ENCODE measurements at places on chromosomes 2 and 18.

DNA sequence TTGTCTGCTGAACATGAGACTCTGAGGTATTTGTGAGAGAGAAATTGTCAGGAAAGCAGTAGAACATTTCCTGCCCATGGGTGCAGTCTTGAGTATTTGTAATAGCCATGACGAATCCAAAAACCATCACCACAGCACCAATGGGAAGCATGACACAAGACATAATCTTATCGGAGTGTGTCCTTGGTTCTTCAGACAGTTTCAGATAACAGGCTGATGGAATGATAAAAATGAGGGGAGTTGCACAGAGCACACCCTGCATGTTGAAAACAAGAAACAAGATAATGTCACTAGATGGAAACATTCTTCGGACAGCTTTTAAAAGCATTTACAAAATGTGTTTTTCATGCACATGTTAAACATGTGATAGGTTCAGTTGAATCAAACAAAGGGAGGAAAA is 56.9 kb downstream of the SLC38A11 start:
- no peak for DNase-seq

GRCh38 chr2:142875010-142875409 is 2.5 kb upstream of the KYNU start:
- no peak for DNase-seq

GRCh38 chr2:54840559-54841468 is 117.4 kb downstream of the EML6 start:
- DNase-seq: no peak

DNA sequence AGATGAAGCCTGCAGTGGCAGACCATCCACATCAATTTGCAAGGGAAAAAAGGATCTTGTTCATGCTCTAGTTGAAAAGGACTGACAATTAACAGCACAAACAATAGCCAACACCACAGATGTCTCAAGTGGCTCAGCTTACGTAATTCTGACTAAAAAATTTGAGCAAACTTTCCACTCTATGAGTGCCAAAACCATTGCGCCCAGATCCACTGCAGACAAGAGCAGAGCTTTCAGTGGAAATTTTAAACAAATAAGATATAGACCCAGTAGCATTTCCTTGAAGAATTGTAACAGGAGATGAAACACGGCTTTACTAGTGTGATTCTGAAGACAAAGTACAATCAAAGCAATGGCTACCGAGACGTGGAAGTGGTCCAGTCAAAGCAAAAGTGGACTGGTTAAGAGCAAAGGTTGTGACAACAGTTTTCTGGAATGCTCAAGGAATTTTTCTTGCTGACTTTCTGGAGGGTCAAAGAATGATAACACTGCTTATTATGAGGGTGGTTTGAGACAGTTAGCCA is 12.0 kb upstream of the ZNF396 start:
- no peak for DNase-seq

DNA sequence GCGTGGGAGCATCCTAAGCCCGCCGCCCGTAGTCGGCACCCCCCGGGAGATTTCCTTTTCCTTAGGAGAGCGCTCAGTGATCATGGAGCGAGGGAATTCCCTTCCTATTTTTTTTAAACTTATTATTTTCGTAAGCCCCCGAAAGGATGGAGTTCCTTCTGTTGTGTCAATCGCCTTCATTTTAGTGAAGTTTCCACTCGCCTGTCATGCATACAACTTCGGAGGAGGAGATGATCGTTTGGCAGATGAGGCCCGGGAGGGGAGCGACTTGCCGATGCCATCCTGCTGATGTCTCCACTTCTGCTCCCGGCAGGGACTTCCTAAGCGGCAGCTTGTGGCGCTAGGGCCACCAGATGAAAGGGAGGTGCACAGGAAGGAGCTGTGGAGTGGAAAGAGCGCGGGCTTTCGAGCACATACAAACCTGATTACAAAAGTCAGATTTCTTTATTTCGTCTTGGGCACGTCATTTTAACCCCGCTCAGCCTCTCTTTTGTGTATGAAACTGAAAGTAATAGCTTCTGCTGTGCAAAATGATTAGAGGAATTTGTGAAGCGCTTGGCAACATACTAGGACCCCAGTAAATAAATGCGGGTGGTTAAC is at the start of gene ADGRF3:
TSS of gene ADGRF3 (minus strand) at position 336 of the 600 bp plus-strand sequence. CDS start 555 bp downstream, outside the sequence.
- peak; percentile 62 for DNase-seq

DNA sequence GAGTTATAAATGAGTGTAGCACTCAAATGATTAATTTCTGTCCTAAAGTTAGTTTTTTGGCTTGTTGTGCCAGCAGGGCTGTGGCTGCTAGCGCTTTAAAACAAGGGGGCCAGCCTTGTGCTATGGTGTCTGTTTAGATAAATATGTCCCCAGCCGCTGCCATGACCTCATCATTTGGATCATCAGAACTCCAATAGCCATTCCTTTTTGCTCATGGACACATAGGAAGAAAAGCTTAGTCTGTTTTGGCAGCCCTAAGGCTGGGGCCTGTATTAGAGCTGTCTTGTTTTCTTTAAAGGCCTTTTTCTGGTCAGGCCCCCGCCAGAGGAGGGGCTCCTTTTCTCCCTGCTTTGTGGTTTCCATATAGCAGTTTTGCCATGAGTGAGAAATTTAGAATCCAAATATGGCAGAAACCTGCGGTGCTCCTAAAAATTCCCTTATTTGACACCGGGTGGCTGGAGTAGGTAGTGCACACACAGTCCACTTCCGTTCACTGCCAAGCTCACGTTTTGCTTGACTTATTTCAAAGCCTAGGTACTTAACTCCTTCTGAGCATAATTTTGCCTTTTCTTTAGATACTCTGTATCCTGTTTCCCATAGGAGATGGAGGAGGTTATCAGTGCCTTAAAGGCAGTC is 60.4 kb upstream of the SLC35G4 start:
- no peak for DNase-seq

- DNase-seq: no peak
These were observed 869.4 kb upstream of the ID2 start for GRCh38 chr2:7812231-7812995.

- DNase-seq: no peak
These were observed 212.7 kb upstream of the SLC14A2 start for GRCh38 chr18:45402485-45403056.

DNA sequence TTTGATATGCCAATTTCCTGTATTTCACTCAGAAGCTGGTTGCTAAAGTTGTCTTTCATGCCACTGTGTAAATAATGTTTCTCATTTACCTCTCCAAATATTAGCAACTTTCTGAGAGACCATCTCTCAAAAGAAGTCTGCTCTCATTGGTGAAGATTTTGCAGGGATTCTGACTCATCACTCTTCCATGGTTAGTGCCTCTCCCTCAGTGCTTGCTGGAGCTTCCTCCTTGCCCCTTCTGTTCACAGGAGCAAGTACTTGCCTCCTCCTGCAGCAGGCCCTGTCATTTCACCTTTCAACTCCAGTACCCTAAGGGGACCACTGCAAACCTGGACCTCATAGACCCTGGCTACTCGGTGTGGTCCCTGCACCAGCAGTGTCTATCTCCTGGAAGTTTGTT is 168.8 kb downstream of the ZNF385B start:
- no peak for DNase-seq

DNA sequence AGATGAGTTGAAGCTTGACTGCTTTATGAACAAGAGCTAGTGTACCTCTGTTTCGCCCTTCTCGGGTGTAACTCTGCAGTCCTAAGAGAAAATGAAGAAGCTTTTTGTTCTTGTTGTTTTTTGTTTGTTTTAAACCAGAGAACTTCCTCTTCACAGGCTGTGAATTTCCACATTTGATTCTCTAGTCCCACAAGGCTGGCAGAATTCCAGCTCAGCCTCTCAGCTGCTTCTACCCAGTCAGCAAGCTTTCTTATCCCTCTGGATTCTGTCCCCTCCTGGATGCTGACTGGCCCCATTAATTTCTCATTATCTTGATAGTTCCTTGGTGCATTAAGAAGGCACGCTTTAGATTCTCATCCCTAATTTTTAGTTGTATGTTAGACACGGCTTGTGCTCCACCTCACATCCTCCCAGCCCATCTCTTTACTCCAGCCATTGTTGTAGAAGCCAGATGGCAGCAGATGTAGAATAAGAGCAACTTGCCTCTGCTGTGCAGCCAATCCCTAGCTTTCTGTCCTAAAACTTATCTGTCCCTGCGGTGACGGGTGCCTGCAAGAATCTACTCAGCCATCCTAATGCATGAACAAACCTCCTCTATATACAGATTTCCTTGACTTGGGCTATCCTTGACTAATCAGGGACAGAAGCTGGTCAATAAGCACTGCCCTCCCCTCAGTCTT is 12.3 kb upstream of the RESP18 start:
- peak; percentile 91 for DNase-seq

DNA sequence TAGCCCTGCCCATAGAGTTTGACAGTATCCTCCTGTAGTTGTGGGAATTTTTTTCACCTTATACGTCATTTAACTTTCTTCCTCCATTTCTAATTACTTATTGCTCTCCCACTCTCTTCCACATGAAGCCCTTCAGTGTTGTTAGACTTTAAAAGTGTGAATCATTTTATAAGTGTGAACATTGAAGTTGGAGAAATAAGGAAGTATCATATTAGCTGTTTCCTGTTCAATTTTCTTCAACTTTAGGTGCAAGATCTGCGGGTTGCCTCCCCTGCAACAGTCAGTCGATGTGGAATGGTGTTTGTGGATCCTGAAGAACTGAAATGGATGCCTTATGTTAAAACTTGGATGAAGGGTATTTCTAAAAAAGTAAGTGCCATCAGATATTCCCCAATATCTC is 138.1 kb downstream of the DNAH6 start:
- DNase-seq: no peak

- no peak for DNase-seq
These were observed 2.9 kb downstream of the LRATD1 start for GRCh38 chr2:14635391-14635871.

DNA sequence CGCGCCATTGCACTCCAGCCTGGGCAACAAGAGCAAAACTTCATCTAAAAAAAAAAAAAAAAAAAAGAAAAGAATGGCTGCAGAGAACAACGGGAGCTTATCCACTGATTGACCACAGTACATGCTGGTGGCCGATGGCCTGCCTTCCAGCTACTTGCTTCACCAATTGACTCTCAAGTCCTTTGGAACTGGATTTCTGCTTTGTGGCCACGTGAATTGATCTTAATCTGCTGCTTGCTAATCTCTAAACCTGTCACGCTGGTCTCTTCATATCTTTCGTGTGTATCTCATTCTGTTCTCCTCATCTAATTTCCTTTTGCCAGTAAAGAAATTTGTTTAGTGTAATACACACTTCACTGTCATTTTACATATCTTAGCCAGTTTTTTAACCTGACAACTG is 512.5 kb upstream of the CNTNAP5 start:
- no peak for DNase-seq

DNA sequence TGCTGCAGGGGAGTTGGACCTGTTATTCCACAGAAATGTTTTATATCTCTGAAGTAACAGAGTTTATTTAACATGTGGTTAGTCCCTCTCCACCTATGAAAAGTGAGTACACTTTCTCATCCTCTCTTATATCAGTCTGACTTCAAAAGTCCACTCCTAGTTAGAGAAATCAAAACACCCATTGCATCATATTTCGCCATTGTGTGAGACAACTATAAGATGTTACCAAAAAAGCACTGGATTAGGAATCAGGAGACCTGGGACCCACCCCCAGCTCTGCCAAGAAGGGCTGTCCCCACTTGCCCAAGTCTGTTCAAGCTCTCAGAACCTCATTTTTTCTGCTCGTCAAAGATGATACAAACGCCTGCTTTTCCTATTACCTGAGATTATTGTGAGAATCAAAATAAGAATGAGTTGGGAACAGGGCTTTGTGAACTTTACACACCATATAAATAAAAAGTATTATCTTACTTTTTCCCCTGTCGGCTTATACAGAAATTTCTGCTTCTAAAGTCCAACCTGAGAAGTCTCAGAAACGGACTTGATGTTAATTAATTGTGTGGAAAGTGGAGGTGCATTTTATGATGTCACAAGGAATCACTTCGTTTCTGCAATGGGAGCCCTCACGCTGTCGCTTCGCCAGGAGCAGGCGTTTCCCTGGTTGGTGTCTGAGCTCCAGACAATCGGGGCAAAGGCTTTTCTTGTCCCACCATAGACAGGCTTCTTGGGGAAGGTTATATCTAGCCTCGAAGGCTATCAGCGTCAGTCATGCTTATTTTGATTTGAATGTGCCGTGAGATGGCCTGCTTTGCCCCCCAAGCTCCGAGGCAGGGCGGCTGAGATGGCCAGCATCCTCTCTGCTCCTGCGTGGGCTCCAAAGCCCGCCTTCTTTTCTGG is 89.6 kb upstream of the ZNF516 start:
- DNase-seq: no peak

DNA sequence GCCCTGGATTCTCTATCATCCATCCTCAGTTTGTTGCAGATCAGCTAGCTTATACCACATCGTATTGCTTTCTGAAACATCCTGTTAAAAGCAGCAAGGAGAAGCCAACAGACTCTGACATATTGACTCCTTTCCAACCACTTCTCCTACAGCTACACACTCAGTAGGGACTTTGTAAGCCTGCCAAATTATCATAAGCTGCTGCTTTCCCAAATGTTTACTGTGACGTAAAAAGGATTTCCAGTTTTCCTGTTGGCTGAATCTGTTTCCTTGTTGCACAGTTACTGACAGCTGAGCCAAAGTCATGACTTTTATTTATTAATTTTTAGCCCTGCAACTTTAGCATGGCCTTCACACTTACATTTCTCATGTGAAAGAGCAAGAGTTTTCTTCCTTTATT is 294.3 kb downstream of the KCNJ3 start:
- no peak for DNase-seq

DNA sequence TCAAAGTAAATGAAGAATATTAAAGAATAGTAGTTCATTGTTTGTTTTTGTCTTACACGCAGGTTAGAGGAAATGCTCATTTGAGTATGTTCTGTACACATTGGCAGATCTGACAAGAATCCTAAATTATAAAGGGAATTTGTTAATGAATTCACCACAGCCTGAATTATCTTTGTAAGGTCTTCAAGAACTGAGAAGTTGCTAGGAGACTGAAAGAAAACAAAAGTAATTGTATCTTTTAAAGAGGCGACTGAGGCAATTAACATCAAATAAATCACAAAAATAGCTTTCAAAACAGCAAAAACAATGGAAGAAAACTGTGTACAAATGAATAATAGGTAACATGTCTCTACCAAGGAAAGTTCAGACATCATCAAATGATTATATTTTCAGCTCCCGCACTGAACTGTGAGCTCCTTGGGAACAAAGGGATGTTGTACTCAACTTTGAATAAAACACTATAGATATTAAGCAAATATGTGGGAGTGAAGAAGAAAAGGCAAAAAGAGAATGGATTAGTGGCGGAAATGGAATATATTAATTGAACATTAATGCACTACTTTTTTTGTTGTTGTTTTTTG is 51.7 kb upstream of the ATIC start:
- no peak for DNase-seq

- DNase-seq: no peak
These were observed 25.3 kb upstream of the GCC2 start for GRCh38 chr2:108423502-108424251.

- DNase-seq: peak; percentile 70
These were observed 114.6 kb downstream of the DOCK10 start for GRCh38 chr2:224927646-224928173.

- DNase-seq: no peak
These were observed 294.6 kb upstream of the SESTD1 start for GRCh38 chr2:179559108-179559806.

DNA sequence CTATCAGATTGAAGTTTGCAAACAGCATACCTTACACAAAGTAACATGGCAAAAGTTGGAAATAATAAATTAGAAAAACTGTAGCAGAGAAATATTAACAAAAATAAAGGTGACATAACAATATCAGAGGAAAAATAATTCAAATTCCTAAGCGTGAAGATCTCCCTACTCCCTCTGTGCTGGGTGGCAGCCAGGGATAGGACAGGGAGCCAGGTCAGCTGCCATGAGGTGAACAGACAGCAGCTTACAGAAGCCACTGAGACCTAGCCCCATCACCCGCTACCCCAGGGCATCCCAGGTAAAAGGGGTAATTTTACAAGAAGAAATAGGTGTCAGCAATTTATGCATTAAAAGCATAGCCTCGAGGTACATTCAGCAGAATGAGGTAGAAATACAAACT is 423.8 kb upstream of the HS6ST1 start:
- DNase-seq: no peak

Data from suppressor macrophage (primary cell).